Esophagus mucosa (tissue), 1 donor: ENCODE measurements at places on chromosomes 1 and 21. TPM values are rescaled to one million over a fixed set of nuclear protein-coding genes. Genes with fewer than 3 reads are reported as not detected.

The PALMD gene
- 17.7 TPM for total RNA-seq

The LYST gene
- 19.2 TPM for total RNA-seq

The DIO1 gene
- total RNA-seq = not detected

DNA sequence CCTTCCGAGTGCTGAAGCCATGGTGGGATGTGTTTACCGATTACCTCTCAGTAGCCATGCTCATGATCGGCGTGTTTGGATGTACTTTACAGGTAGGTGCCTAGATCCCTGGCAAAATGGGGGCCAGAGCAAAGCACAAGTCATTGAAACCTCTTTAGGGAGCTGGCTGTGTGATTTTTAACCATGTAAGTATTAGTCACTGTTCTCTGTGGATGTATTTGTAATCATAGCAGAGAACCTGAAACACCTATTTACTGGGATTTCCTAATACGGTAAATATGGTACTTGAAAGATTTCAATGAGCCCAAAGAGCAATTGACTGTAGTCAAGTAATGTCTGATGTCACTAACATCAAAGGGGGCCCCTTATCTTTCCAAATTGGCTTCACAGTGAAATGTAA lies 53.6 kb downstream of the LRRC8C start:
- ATAC-seq = no peak

DNA sequence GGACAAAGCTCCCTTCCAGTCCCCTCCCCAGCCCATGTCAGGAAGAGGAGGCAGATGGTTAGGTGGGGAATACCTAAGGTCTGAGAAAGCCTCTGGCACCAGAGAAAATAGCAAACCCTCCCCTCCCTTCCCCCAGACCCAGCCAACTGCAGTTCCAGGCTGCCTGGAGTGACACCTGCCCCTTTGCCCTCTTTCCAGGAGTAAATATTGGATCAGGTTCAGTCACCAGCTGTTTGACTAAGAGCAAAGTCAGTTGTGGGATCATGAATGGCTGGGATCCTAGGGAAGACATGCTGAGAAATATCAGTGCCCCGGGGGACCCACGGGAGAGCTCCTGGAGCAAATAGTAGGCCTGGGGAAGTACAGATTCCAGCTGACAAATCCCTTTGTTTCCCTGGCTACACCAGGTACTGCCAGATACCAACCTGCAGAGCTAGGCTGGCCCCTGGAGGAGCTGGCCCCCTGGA lies 12.2 kb upstream of the CDK18 start:
- no peak for ATAC-seq

GRCh38 chr1:30028939-30029338 lies 694.4 kb downstream of the MATN1 start:
- no peak for ATAC-seq

GRCh38 chr1:245986404-245987218 lies 520.5 kb downstream of the SMYD3 start:
- peak; percentile 60 for ATAC-seq

GRCh38 chr1:94641990-94642389 lies 100.4 kb upstream of the F3 start:
- ATAC-seq = no peak

DNA sequence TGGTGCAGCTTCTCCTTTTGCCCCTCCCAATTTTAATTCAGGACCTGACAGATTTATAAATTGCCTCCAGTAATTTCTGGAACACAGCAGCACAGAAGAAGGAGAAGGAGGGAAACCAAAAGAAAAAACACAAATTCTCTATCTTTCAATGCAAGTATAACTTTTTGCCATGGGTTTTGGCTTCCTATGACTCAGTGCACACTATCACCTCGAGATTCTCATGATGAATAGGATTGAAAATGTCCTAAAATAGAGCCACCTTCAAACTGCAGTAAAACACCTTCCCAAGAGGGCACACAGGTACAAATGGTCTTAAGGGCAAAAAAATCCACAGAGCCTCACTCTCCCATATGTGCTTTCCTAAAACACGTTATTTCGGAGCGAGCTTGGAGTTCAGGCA lies 113.6 kb downstream of the HLCS start:
- ATAC-seq = no peak

DNA sequence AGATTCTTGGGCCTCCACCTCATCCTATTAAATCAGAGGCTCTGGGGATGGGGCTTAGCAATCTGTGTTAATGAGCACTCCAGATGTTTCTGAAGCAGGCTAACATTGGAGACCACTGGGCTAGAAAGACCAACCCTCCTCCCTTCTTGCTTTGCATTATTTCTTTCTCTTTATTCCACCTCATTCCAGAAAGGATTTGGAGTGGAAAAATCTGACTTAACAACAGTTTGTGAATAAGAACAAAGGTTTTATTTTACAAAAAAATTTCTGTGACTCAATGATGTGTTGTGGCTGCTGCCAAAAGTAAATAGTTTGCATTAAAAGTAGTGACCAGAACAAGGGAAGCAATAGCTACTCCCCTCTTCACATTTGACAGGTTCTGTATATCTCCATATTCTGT lies 79.4 kb downstream of the TGFB2 start:
- ATAC-seq = no peak

DNA sequence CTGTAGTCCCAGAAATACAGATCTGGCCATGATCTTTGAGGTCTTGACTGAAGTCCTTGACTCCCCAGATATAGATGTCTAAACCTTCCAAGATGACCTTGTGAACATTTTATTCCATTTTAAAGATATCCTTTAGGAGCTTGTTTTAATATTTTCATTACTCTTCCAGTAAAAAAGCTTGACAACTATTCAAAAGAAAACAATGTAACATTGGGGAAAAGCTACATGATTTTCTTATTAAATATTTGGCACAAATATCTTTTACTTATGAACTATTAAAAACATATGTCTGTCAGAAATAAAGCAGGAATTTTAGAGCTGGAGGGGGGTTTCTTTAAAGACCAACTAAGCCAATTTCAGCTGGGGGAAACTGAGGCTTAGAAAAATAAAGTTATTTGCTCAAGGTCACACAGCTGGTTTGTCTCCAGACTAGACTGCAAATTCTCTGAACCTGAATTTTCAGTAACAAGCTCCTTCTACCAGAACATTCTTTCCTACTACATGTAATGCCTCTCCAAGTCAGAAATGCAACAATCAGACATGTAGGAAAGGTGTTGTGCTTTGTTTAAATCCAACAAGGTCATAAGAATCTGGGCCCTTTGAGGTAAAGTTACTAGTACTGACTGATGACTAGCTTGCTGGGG lies 67.0 kb upstream of the PTCH2 start:
- no peak for ATAC-seq
